ENCODE measurements at places on chromosomes 3 and 15.

DNA sequence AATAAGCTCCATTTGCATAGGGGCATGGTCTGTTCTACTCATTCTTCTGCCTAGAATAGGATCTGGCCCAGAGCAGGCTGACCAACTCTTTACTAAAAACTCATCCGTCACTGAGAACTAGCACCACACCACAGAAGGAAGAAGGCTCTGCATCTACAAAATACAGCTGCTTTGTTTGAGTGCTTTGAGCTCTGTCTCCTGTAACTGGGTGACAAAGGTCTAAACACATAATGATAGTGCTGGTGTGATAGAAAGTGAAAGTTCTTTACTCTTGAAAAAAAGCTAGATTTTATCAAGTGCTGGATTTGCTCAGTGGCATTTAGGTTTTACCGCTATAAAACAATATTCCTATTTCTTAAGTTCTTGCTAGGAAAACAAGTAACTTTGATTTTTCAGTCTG lies 140.7 kb downstream of the FHIT start:
- DNase-seq, result no peak

GRCh38 chr3:61146010-61146890 lies 105.0 kb downstream of the FHIT start:
- DNase-seq, result no peak

DNA sequence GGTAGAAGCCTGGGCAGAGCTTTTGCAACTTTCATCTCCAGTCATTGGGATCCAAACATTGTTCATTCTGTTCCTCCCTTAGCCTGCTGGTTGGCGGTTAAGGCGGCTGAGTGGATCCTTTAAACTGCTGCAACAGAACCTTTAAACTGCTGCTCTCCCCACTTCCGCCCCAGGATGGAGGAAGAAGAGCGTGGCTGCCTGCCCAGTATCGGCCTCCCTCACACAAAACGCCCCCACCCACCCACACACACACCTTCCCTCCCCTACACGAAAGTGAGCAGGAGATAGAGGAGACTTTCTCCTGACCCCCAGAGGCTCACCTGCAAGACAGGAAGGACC lies 460 bp upstream of the ZMAT3 start:
- peak; percentile 40 for DNase-seq

DNA sequence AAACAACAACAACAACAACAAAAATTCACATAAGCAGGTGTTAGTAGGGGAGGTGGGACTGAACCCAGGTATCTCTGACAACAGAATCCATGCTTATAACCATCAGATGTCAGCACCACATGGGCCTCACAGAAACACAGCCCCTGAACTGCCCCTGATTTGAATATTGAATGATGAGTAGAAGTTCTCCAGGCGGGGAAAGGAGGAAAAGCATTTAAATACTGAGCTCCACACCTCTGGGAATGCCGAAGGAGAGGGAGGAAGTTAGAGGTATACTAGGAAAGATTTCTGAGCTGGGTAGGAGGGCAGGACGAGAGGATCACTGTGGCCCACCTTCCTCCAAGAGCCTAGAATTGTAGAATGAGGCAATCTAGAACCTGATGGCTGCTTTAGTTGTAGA lies 31.9 kb upstream of the EIF4A2 start:
- no peak for DNase-seq

DNA sequence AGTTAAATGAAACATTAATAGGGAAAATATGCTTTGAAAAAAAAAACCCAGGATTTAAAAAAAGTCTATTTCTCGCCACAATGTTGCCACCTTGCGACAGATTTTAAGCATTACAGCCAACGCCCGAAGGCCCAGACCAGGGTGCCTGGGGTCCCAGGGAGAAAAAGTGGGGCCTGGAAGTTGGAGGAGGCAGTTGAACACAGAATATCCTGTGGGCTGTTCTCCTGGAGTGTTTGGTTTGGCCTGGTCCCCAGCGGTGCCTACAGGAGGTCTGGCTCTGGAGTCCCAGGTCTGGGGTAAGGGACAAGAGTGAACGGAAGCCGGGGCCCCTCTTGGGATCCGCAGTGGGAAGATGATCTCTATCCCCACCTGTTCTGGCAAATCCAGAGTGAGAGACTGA lies 3.4 kb downstream of the RNU6-1 start:
- DNase-seq, result no peak

- DNase-seq, result no peak
These were observed 4.2 kb downstream of the RPL15 start for GRCh38 chr3:23921052-23921511.

GRCh38 chr3:131591394-131592014 lies 88.7 kb upstream of the MRPL3 start:
- DNase-seq, result no peak

DNA sequence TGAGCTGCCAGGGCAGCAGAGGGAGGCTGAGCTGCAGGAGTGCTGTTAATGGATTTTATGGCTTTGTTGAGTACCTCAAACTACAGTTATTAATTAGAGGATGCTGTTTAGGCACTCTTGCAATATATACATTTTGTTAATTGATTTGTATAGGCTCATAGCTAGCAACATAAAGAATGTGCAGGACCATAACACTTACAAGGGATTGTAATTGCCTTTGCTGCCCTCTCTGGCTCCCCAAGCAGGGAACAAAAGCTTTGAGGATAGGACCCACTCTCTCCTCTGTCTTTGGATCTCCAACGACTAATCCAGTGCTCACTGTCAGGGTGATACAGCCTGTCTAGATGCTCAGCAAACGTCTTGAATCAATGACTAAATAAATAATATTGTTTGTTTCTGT lies 1.2 kb upstream of the CLSTN2 start:
- no peak for DNase-seq

GRCh38 chr15:62026487-62027262 lies 33.6 kb downstream of the VPS13C start:
- DNase-seq, result no peak

GRCh38 chr3:114152519-114153151 lies 26.2 kb downstream of the DRD3 start:
- DNase-seq, result peak; percentile 65

GRCh38 chr15:73922186-73923151 lies 3.8 kb upstream of the LOXL1 start:
- no peak for DNase-seq

GRCh38 chr3:54681706-54682105 lies 246.2 kb downstream of the LRTM1 start:
- DNase-seq, result no peak

DNA sequence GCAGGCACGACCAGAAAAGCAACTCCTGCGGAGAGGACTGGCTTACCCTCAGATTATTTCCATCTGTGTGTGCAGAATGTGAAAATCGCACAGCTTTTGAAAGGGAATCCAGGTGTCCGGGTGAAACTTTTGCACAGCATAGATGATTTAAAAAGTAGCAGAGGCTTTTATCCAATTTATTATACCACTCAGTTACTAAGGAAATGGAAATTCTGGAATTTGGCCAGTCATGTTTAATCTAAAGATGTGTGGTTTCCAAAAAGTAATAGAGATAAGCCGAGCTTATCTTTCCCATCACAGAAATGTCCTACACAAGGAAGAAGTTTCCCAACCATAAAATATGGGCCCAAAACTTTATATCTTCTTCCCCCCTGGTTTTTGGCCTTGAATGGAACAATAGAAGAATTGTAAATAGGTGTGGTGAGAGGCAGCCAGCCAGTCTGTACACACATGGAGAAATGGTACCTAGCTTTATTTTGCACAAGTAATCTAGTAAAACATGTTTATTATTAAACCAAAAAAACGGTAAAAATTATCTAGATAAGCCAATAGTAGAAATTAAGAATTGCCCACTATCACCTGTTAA lies 19.3 kb upstream of the SLC24A5 start:
- DNase-seq, result no peak

DNA sequence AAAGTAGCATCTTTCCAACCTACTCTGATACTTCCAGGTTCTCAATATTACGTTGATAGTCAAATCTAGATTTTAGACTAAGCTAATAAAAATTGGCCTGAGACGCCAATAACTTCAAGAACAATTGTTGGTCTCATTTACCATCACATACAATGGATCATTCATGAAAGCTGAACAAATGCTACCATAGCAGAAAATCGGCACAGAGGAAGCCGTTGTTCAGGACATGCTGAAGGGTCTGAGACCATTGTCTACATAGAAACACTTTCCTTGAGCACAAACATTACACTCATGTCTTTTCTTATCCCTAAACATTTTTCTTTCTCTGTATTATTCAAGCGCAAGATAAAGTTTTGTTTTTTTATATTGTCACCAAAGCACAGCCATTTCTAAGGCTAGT lies 37.2 kb upstream of the FHIT start:
- no peak for DNase-seq

- DNase-seq, result no peak
These were observed 37.3 kb upstream of the IGF1R start for GRCh38 chr15:98610991-98611390.

GRCh38 chr3:127628788-127629466 lies at the start of gene PODXL2:
Gene PODXL2, plus strand, starts transcription at chr3:127629185. Its CDS starts 35 bp downstream, at chr3:127629220.
- DNase-seq, result no peak

- no peak for DNase-seq
These were observed 26.0 kb upstream of the CORO2B start for GRCh38 chr15:68552773-68553172.

DNA sequence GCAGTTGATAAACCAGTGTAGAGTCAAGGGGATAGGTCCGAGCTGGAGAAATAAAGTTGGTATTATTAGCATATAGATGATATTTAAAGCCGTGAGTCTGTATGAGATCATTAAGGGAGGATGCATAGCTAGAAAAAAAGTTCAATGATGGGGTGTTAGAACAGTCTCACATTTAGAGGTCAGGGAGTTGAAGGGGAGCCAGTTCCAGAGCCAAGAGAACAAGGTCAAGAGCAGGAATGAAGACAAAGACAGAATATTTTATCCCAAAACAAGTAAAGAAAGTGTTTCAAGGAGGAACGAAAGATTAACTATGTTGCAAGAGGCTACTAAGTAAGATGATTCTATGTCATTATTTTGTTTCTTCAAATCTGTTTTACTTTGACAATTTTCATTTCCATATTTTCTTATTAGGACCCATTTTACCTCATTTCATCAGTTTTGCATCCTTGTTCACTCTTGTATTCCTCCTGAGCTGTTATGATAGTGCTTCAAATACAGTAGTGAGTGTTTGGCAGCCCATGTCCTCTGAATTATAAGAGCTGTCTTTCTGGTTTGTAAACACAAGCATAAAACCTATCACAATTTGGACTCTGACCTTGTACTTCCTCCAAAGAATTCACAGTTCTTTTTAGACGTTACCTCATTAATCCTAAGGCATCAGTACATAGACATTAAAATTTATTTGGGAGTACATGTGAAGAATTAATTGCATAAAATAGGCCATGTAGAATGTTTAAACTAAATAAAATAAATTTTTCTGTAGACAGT lies 695.7 kb upstream of the NECTIN3 start:
- no peak for DNase-seq

DNA sequence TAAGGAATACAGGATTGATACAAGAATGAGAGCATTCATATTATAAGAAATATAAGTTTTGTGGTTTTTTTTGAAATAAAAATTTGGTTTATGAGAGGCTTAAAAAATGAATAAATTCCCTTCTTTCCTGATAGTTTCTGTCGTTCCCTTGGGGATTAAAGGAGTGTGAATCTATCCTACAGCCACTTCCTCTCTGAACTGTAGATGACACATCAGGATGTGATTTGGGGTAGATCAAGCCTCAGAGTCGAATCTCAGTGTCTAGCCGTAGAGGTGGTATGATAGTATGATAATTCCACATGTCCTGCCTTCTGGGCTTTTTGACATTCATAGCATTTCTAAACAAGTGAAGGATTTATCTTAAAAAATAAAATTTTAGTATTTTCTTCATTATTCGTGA lies 343.1 kb downstream of the LPP start:
- no peak for DNase-seq

DNA sequence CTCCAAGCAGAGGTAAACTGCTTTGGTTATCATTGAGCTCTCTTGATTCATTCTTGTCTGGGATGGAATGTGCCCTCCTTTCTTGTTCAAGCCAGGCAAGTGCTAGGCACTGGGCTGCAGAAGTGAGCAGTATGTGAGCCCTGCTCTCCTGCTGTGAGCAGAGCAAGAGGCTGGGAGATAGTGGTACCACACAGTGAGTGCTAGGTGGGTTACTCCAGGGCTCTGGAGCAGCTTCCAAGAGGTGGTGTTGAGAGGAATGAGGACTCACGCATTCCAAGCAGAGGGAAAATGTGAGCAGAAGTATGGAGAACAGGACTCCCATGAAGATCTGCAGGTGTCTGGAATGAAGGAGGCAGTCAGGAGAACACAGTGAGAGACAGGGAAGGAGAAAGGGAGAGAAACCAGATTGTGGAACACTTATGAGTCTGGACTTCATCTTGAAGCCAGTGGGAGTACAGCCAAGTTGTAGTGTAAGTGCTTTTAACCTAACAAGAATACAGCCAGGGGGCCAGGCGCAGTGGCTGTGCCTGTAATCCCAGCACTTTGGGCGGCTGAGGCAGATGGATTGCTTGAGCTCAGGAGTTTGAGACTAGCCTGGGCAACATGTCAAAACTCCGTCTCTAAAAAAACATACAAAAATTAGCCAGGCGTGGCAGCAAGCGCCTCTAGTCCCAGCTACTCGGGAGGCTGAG lies 199.9 kb upstream of the CTDSPL start:
- DNase-seq, result no peak

DNA sequence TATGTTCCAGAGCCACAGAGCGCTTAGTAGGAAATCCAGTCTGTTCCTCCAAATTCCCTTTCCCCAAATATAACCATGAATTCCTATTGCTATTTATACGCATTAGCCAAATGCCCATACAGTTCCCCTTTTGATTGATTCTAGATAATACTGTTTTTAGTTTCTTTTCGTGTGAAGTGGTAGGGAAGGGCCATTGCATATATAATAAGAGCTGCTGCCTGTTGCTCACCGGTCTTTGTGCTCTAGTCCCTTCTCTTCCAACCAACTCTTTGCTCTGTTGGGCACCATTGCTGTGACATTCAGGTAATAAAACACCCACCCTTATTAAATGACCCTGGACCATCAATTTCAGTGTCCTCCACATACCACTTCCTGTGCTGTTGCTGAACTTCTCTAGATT lies 379.9 kb upstream of the KCNMB2 start:
- no peak for DNase-seq

- DNase-seq, result no peak
These were observed 29.4 kb downstream of the PAQR5 start for GRCh38 chr15:69328080-69328479.

DNA sequence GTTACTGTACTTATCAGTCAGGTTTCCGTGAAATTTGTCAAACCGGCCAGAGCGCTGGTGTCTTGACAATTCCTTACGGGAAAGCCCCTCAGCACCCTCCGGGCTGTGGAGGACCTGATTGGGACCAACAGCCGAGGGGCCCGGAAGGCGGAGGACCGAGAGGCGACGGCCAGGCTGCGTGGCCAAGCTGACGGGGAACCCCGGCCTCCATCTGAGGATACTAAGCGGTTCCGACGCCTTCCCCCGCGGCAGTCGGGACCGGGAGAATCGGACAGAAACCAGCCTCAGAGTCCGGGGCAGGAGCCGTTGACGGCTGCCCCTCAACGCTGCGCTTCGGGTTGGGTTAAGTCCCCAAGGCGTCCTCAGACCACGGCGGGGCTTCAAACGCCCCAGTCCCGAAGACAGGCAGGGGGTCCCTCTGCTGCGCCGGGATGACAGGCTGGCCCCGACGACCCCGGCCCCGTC lies 499 bp downstream of the ALDH1A2 start:
- no peak for DNase-seq

GRCh38 chr3:138434276-138434874 lies at the start of gene ESYT3:
Gene ESYT3, plus strand, starts transcription at chr3:138434616. Its CDS starts 183 bp downstream, at chr3:138434799.
- peak; percentile 27 for DNase-seq
